Islet precursor cell (in vitro differentiated cells): ENCODE measurements at places on chromosomes 2 and 18.

DNA sequence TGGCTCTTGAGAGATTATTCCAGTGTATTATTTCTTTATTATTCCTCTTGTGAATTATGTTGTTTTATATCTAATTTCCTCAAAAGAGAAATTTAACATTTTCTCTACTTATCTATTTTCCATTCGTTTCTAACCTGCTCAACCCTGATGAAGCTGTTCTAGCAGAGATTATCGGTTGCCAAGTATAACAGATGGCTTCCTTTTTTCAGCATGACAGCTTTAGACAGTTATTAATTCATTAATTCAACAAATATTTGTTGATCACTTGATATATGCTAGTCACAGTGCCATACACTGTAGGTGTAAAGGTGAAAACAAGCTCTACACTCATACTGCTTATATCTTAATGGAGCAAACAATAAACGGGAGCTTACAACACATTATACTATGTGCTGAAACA is 137.9 kb upstream of the UBE2E3 start:
- no peak for DNase-seq

GRCh38 chr2:66275984-66276383 is 158.9 kb upstream of the MEIS1 start:
- DNase-seq = no peak

GRCh38 chr2:110727923-110728322 is 4.5 kb upstream of the ACOXL start:
- DNase-seq = no peak

GRCh38 chr2:11560806-11561205 is 27.0 kb downstream of the GREB1 start:
- DNase-seq = no peak

DNA sequence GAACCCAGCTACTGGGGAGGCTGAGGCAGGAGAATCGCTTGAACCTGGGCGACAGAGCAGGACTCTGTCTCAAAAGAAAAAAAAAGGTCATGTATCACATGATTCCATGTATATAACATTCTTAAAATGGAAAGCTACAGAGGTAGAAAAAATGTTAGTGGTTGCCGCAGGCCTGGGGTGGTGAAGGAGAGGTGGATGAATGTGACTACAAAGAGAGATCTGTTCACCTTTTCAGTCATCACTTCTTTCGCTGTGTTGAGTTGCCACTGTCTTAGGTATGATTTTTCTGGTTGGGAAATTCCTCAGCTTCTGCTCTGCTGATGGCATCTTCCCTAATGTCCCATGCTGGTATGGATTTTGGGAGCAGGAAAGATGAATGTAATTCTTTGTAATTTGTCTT is 5.3 kb upstream of the SNRNP27 start:
- DNase-seq = no peak

- DNase-seq = no peak
Observed at GRCh38 chr2:187877391-187877790, 323.2 kb upstream of the TFPI start.

DNA sequence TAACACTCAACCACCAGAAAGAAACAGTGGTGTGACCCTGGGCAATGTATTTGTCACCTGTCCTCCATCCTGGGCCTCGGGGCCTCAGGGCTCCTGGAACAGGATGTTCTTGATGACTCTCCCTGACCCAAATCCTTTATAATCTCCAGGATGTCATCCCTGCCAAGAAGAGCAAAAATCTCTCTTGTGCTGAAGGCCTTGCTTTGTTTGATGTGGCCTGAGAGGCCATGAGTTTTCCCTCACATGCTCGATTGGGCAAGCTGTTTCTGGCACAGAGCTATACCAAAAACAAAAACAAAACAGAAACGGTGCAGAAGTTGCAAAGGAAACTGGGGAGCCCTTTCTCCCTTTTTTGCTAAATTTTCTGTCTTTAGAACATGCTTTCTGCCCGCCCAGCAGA is 35.7 kb upstream of the ST3GAL5 start:
- DNase-seq = no peak

DNA sequence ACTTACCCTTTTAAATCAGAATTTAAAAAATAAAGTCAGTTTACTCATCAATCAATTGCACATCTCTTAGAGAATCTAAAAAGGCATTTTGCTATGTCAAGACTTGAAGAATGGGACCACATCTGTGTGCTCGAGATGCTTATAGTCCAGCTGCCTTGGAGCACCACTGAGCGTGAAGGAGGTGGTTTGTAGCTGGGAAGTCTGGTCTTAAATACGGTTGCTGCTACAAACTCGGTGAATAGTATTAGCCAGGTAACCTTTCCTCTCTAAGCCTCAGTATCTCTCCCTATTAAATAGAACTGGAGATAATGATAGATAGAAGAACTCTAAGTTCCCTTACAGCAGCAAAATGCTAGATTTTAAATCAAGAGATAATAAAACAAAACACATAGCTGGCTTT is 289.7 kb downstream of the TRIB2 start:
- DNase-seq = no peak

- peak; percentile 92 for DNase-seq
Observed at GRCh38 chr2:209094221-209094620, 329.6 kb upstream of the MAP2 start.

GRCh38 chr18:28372186-28372585 is 195.3 kb upstream of the CDH2 start:
- DNase-seq = no peak

- DNase-seq = no peak
Observed at GRCh38 chr2:105584435-105585010, 160.2 kb upstream of the NCK2 start.
